ENCODE measurements at places on chromosomes 7 and 10.
A peak's percentile ranks its signal among the peaks of the same experiment; 100 is the strongest.

DNA sequence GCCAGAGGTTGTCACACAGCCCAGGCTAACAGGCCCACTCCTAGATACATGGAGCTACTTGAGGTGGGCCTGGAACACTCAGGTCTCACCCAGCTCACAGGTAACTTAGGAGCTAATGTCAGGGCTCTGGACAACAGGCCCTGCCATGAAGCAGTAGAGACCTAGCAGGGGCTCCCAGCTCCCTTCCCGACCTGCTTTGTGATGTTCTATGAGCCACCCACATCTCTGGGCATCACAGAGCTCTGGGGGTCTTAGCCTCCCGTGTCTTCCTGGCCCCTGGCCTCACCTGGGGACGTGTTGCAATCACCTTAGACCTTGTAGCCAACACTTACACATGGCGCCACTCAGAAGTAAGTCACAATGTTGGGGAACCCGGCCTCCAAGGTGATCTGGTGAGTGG, 12.4 kb downstream of the WDFY4 start:
- peak; percentile 66 for DNase-seq

DNA sequence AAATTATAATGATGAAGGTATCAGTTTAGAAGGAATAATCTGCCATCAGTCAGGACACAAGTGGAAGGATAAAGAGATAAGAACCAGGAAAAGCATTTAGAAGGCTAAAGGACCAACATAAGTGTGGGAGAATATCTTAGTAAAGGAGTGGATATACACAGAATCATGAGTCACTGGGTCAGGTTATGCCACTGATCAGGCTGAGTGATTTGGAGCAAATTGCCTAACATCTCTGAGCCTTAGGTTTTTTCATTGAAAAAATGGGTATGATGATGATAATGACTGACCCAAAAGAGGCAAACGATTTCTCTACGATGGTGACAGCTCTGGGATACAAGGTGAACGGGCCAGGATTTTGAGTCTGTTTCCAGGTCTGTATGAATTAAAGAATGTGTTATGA, 2.8 kb upstream of the CUL1 start:
- DNase-seq, result no peak

GRCh38 chr10:71225291-71226058, 13.1 kb downstream of the UNC5B start:
- no peak for DNase-seq

- peak; percentile 76 for DNase-seq
Observed at GRCh38 chr10:48526011-48526821, 78.7 kb downstream of the ARHGAP22 start.

GRCh38 chr10:69734797-69735468, 66.8 kb upstream of the COL13A1 start:
- no peak for DNase-seq

GRCh38 chr10:17113889-17114540, 15.6 kb downstream of the CUBN start:
- DNase-seq, result no peak

- peak; percentile 30 for DNase-seq
Observed at GRCh38 chr10:120492346-120492745, 35.3 kb downstream of the PLPP4 start.

Measured in osteocyte (in vitro differentiated cells).